HCEC 1CT (cell line): ENCODE measurements at places on chromosomes 6 and 20.

GRCh38 chr6:105321207-105321606 is 81.7 kb downstream of the PREP start:
- DNase-seq: no peak

GRCh38 chr20:39395478-39396291 is 433.5 kb downstream of the DHX35 start:
- DNase-seq: no peak

DNA sequence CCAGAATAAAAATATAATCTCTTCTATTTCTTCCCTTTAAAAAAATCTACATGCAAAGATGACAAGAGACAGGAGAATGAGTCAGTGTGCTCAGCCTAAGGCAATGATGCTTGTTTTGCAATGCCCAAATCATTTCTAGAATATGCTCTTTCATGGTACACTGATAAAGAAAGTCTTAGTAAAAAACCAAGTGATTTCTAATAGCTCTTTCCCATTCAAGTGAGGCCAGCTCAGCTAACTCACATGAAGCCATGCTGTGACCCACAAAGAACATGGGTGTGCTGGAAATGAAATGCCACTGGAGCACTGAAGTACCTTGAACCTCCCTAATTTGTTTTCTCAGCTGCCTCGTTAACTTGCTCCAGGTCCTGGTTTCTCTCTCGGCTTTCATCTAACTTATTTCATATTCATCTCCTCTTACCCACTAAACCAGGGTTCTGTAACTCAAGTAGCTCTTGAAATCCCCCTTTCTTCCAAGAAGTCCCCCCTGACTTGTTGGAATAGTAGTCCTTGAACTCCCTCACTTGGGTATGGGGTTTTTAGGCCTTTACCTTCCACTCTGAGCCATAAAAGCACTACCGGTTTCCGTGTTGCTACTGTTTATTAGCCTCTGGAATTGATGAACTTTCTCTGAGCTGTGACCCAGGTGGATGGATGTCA is 92.7 kb downstream of the IRF4 start:
- DNase-seq: no peak

DNA sequence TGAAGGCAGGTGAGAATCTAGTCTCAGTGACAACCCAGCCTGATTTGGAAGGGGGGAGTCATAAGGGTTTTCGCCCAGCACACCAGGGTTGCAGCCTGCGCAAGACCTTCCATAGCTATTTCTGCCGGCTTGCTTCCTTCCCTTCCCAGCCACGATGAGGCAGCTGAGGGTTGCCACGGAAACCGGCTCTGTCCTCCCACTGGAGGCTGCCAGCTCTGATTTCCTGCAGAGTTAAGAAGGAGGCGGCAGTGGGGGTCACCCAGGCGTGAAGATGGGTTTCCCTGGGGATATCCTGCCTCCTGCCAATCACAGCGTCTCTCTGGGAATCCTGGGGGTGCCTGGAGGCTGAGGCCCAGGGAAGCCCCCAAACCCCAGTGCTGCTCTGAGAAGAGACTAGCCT is 23.1 kb upstream of the KCNB1 start:
- DNase-seq: peak; percentile 27

DNA sequence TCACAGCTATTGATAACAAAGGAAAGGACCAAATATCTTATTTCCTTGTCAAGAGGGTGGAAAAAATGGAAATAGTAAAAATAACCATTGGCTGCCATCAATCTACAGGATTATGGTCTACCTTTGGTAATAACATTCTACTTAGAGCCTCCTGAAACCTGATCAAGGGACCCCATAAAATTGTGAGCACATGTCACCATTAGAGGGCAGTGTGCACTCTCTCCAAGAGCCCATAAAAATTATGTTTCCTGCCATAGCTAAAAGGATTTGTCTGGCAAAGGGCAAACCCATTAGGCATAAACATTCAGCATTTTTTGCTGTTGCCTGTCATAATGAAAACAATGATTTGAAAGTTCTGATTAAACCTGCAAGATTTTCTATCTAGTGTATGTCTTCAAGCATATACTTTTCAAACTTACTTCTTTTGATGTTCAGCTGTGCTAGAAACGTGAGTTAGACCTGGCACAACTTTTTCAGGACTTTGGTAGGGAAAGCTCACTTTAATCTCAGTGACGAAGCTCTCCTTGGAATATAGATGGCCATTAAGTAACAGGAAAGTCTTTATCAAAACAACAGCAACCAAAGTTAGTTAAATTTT is 120.7 kb upstream of the ZFP64 start:
- DNase-seq: peak; percentile 34

DNA sequence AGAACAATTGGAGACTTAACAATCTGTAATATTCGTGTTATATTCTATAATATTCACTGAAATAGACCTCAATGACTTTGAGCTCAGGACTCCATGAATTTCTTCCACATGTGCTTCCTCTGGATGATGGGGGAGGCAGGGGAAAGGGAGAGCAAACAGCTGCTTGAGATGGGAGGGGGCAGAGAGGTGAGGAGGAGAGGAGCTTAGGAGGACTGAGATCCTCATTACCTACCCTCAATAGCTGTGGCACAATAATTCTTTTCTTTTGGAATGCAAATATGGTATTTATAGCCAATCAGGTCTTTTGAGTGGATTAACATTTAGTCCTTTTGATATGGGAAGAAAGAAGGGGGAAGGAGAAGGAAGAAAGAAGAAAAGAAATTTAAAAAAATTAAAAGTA is 64.1 kb upstream of the ZNF217 start:
- DNase-seq: no peak

- DNase-seq: peak; percentile 66
Observed at GRCh38 chr20:51695574-51696303, 72.5 kb downstream of the ATP9A start.
